ENCODE measurements at places on chromosomes 5 and 9.

DNA sequence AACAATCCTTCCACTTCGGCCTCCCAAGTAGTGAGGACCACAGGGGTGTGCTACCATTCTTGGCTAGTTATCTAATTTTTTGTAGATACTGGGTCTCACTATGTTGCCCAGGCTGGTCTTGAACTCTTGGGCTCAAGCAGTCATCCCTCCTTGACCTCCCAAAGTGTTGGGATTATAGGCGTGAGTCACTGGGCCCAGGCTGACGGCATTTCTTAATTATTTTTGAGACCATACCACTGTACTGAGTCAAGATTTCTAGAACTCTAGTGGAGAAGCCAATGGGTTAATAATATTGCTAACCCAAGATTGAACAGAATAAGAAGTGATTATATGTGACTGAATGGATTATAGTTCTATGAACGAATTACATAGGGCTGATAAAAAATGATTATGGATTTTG is 66.7 kb downstream of the TARS1 start:
- DNase-seq = no peak

DNA sequence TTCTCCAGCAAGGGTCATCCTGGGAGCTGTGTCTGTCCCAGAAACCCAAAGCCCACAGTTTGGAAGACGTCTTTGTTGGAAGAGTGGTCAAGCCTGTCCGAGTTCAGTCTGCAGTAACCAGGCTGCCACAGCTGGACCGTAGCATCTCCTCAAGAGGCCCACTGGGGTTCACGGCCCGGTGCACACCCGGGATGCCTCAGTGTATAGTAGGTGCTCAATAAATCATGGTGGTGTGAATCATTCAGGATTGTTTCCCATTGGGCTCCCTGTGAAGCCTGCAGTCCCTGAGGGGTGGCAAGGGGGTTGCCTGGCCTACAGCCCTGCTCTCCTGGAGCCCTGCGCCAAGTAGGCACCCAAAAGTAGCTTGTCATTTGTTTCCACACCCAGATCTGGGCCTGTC is 10.3 kb upstream of the PRRX2 start:
- DNase-seq = no peak

DNA sequence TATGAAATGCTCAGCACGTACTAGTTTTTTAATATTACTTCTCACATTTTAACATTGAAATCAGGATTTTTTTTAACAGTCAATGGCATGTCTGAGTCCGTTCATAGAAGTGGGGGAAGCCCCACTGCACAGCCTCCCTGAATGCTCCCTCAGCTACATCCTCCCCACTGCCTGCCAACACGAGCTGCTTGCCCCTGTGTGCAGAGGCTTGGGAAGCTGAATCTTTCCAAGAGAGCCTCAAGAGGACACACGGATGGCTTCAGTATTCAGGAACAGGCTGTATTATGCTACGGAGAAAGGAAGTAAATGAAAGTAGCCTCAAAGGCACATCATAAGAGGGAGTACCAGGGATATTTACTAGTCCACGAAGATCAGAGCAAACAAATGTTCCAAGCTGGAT is 248.7 kb downstream of the SPOCK1 start:
- no peak for DNase-seq

GRCh38 chr5:32138839-32139493 is 35.2 kb downstream of the GOLPH3 start:
- DNase-seq = peak; percentile 28

GRCh38 chr5:171415115-171415730 is 4.2 kb upstream of the FGF18 start:
- DNase-seq = no peak
